ENCODE measurements at places on chromosomes 7 and 10.
A peak's percentile ranks its signal among the peaks of the same experiment; 100 is the strongest.

- no peak for DNase-seq
These were observed 7.7 kb downstream of the TMEM168 start for GRCh38 chr7:112782498-112782897.

GRCh38 chr10:7185367-7185690, 225.5 kb downstream of the SFMBT2 start:
- DNase-seq, result no peak

GRCh38 chr7:80415114-80415513, 96.8 kb downstream of the GNAT3 start:
- no peak for DNase-seq

DNA sequence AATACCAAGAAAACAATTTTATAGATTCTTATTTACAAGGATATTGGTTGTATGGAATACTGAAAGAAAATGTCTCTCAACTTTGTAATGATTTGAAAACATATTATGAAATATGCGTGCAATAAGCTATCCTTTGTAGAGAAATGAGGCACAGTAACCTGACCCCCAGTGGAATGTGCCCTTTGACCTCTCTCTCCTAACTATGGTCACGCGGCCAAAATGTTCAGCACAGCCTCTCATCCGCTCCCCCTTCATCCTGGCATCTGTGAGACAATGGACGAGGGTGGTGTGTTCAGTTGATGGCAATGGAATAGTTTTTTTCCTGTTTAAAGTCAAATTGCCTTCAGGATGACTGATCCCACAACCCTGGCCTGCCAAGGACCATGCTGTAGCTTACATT, 13.3 kb downstream of the BEND7 start:
- DNase-seq, result no peak

DNA sequence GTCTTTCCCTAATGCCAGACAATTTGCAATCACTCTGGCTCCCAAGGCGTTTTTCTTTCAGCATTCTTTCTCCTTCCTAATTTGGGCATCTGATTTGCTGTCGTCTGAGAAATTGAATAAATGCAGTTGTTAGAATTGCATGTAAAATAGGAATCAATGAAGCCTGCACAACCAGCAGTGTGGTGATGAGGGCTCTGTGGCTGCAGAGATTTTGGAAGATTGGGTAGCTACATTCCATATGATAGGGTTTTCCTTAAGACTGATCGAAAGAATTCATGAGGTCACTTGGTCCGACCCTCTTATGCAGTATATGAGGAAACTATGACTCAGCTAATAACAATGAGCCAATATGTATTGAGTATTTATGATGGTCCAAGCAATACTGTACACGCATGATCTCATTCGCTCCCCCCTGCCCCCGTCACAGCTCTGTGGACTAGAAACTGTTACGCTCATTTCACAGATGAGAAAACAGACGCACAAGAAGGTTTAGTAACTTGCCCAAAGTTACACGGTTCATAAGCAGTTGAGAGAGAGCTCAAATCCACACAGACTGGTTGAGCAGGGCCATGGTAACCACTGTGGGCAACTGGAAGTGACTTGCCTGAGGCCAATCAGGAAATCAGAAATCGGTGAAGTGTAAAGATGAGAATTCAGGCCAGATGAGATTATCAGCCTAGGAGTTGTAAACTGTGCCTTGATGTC, 527.2 kb downstream of the GATA3 start:
- no peak for DNase-seq

DNA sequence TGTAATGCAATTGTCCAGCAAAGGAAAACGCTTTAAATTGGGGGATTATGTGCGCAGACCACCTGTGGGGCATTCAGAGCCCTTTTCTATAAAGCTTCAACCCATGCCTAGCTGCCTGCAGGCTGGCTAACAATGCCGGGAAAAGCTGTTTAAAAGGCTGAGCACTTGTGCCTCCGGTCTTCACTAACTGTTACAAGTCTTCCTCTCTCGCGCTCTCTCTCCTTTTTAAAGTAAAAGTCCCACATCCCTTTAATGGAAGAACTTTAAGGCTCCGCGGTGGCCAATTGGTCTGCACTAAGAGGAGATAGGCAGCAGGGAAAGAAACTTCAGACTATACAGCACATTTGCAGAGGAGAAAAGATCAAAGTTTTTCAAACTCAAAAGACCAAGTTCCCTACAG, 4.6 kb downstream of the FZD8 start:
- no peak for DNase-seq

- no peak for DNase-seq
These were observed 60.9 kb downstream of the BAMBI start for GRCh38 chr10:28738200-28738599.

DNA sequence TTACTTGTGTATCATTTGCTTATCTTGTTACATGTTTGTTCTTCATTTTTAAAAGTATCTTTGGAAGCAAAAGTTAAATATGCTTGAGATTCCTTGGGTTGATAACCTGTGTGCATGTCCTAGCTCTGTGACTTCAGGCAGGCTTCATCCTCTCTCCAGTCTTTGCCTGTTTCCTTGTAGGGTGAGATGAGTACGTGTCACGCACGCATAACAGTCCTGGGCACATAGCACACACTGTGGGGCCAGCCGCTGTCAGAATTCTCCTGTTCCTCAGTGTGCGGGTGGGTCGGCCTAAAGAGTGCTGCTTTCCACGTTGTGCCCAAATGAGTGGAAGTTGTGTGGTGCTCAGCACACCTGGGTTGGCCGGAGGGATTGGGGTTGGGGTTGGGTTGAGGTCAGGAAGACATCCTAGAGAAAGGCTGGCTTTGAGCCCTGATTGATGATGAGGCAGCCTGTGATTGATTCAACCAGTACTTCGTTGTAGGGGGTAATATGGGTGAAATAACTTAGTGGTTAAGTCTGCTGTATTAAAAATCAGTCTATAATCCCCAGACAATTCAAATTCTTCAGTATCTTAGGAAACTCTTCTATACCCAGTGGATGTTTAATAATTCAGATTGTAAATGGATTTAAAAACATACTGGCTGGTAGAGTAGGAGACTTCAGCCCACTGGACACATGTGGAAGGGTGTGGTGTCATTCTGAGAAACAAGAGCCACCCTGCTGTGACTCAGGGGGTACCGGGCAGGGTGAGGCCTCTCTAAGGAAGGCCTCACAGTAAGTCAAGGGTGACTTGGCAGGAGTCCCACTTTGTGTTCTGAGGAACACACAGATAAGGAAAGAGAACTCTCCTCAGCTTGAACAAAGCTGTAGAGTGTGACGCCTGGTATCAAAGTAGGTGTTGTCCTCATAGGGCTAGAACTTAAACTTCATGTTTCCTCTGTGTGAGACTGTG, 54.8 kb downstream of the DAGLB start:
- no peak for DNase-seq

DNA sequence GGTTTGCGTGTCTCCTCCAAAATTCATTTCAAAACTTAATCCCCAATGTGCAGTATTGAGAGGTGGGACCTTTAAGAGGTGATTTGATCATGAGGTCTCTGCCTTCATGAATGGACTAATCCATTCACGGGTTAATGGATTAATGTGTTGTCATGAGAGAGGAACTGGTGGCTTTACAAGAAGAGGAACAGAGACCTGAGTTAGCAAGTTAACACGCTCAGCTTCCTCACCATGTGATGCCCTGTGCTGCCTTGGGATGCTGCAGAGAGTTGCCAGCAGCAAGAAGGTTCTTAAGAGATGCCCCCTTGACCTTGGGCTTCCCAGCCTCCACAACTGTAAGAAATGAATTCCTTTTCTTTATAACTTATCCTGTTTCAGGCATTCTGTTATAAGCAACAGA, 3.7 kb upstream of the TCTN3 start:
- DNase-seq, result peak; percentile 12

GRCh38 chr7:80726666-80727065, 88.2 kb downstream of the CD36 start:
- no peak for DNase-seq

DNA sequence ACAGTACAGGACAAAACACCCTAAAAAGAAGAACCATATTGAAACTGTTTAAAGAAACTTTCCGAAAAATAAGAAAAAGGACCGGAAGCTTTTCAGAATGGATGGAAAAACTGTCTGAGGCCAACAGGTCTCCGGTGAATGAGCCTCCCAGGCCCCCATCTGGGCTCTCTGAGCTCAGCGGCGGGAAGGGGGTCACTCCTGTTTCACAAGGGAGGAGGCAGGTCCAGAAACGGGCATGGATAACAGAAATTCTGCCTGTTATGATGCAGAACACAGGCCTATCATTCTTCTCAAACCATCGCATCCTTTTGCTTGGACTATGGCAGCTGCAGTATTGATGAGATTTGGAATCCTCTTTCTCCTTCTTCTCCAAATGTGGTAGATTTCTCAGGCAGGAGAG, 58.9 kb upstream of the SHH start:
- DNase-seq, result no peak

GRCh38 chr7:134891262-134891695, 95.0 kb upstream of the AGBL3 start:
- peak; percentile 76 for DNase-seq

GRCh38 chr10:98262571-98262970, 5.4 kb downstream of the LOXL4 start:
- no peak for DNase-seq

DNA sequence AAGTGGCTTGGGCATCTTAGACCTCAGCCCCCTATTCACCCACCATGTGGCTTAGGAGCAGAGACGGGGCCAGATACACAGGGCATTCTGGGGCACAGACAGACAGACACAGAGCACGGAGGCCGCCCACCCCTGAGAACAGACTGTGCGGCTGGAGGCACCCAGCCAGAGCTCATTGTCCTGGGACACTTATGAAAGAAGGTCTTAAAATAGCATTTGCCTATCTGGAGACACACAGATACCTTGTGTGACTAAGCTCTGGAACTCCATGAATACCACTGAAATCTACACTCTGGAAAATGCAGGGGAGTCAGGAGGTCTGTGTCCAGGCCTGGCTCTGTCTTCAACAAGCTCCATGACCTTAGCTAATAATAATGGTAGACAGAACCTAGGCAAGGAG, 41.4 kb upstream of the ADO start:
- no peak for DNase-seq

GRCh38 chr10:93106631-93107072, 33.0 kb downstream of the CYP26A1 start:
- DNase-seq, result no peak

DNA sequence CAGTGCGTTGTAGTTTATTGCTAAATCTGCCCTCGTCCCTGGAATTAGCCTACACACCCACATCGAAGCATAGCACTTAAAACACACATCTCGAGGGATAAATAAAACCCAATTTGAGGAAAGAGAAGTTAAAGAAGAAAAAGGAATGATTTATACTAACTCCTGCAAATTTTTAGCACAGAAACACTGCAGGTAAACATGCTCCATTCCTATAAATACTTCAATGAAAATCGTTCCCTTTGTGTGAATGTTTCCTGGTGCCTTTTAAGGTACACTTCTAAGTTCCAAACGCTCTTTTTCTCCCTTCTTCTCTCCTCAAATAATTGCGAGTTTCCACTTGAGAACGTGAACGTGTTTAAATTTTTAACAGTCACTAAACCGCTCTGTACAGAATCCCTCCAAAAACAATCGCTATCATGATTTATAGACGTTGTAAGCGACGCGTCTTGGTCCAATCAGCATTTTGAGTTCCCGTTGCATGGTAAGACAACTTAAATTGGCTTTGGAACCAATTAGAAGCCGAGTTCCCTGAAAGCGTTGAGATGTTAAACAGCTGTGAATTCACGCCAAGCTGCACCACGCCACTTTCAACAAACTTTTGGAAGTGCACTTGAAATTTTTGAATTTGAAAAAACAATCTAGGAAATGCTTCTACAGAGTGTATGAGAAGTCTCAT, 12.5 kb upstream of the EBLN1 start:
- DNase-seq, result no peak

GRCh38 chr10:59876695-59877094, 29.7 kb downstream of the CCDC6 start:
- DNase-seq, result no peak

GRCh38 chr7:5231116-5231515, 41.1 kb downstream of the WIPI2 start:
- no peak for DNase-seq

GRCh38 chr10:100826983-100827818, 81.8 kb downstream of the PAX2 start:
- no peak for DNase-seq

DNA sequence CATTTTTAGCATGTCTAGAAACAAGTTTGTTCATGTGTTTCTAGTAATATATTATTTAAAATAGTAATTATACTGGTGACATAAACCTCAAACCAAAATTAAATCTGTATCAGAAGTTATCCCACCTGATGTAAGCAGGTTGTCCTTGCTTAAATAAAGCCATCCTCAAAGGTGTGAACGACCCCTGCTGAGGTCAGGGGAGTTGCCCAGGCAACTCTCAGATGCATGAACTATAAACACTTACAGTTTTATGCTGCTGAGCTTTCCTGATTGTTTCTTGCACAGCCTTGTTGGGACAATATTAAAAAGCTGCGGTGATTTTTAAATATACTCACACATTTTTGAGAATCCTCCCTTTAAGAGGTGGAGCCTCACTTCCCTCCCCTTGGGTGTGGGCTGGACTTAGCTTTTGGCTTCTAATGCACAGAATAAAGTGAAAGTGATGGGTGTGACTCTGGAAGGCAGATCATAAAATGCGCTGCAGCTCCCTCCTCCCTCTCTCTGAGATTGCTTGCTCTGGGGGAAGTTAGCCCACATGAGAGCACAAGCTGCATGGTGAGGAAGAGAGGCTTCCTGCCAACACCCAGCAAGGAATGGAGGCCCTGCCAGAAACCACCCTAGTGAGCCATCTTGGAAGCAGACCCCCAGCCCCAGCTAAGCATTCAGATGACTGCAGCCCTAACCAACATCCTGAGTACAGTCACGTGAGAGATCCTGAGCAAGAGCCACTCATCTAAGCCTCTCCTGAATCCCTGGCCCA, 152.7 kb downstream of the SKIDA1 start:
- DNase-seq, result no peak

DNA sequence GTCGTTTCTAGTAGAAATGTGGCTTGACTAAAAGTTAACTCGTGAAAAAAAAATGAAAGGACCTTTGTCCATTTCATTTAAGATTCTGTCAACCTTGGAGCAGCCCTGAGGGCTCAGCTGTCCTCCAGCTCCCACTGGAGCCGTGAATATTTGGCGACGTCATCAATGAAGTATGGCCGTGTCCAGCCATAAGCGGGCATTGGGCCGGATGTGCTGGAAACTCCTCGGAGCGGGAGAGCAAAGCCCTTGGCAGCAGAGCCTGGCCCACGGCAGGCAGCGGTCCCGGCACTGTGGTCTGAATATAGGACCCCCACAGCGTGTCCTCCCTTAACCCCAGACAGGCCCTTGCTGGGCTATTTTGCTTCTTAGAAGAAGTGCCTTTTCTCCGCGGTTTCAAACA, 50.0 kb downstream of the JAKMIP3 start:
- no peak for DNase-seq

DNA sequence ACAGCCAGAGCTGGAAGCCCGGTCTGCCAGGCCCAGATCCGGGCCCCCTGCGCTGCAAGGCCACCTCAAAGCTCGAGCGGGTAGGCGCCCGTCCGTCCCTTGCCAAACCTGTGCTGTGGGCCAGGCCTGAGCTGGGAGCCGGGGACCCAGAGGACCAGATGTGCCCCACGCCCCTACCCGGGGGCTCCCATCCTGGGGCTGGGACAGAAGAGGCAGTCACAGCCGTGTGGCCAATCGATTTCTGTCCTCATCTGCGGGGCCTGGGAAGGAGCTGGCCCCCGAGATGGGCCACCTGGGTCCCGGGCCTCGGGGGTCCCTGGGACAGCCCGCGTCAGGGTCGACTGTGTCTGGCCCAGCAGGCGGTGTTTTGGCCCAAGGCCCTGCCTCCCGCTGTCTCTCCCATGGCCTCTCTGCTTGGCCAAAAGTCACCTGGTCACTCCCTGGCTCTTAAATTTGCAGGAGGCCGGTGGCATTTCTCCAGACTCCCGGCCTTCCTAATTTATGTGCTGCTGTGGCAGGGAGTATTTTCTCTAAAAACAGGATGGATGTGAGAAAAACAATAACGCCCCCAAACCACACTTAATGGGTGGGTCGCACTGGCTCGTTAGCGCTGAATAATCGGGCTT, 63.8 kb downstream of the UNCX start:
- no peak for DNase-seq
